ENCODE measurements at places on chromosomes 12 and 14.

- no peak for DNase-seq
Measured at GRCh38 chr12:48331399-48331798, 19.3 kb downstream of the ZNF641 start.

DNA sequence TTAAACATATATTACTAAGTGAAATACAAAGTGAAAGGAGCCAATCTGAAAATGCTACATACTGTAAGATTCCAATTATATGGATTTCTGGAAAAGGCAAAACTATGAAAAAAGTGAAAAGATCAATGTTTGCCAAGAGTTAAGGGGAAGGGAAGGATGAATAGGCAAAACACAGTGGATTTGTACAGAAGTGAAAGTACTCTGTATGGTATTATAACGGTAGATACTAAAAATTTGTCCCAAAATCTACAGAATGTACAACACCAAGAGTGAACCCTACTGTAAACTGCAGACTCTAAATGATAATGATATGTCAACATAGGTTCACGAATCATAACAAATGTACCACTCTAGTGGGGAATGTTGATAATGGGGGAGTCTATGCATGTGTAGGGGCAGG, 17.8 kb downstream of the EEA1 start:
- DNase-seq = no peak

GRCh38 chr14:100015251-100015655, 50.0 kb upstream of the EVL start:
- DNase-seq = no peak

DNA sequence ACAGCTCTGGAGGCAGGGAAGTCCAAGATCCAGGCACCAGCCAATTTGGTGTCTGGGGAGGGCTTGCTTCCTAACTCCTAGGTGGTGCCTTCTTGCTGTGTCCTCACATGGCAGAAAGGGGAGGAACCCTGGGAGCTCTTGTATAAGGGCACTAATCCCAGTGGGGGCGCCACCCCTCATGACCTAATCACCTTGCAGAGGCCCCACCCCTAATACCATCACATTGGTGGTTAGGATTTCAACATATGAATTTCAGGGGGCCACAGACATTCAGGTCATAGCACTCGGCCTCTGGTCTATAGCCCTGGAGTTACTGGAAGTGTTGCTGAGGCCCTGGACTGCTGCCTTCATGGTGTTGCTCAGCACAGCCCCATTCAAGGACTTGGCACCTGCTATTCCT, 14.6 kb downstream of the PSMD9 start:
- DNase-seq = no peak

- no peak for DNase-seq
Measured at GRCh38 chr12:2537868-2538541, 256.8 kb upstream of the FKBP4 start.

- DNase-seq = no peak
Measured at GRCh38 chr14:42929806-42930480, 1323.3 kb downstream of the LRFN5 start.

DNA sequence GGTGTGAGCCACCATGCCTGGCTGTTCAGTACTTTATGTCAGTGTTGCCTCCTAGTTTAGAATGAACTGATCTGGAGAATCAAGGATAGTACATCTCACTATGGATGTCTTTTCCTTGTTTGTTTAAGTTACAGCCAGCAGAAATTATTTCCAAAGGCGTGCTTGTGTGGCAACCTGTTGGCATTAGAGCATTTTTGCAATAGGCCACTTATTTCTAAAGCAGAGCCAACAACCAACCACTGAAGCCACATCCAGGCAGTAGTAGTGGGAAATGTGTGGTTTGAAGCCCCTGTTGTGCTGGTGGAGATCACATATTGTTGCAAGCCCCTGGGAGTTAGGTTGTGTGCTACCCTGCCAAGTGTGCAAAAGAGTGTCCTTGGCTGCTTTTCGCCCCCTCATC, 3.7 kb downstream of the ANO6 start:
- no peak for DNase-seq

DNA sequence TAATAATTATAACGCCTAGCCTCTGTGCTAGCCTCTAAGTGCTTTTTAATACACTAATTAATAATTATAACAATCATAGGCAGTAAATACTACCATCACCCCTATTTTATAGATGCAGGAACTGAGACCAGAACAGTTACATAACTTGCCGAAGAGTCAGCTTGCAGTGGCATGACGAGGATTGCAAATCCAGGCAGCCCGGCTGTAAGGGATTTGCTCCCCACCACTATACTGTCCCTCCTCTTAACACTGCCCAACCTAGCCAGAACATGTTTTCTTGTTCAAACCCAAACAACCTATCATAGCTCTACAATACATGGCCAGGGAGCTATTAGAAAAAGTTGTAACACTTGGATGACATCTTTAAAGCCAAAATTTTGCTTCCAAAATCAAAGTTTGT, 33.9 kb upstream of the VASH1 start:
- no peak for DNase-seq

- no peak for DNase-seq
Measured at GRCh38 chr12:103093499-103094106, 136.1 kb downstream of the ASCL1 start.

DNA sequence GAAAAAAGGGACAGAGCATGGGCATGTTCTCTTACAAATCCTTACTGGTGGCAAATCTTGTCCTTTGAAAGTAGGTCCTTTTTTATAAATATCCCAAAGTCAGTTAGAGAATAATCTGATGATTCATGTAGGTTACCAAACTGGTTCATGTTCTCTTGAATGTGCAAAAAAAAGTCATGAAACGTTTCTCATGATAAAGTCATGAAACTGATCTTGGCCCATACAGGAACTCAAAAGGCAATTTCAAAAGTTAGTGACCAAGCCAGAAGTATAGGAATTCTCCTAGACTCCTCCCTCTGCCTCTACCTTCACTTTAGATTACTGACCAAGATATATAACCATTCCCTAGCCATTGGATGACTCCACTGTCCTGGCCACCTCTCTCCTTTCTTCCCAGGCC, 27.3 kb upstream of the SPTSSA start:
- no peak for DNase-seq

DNA sequence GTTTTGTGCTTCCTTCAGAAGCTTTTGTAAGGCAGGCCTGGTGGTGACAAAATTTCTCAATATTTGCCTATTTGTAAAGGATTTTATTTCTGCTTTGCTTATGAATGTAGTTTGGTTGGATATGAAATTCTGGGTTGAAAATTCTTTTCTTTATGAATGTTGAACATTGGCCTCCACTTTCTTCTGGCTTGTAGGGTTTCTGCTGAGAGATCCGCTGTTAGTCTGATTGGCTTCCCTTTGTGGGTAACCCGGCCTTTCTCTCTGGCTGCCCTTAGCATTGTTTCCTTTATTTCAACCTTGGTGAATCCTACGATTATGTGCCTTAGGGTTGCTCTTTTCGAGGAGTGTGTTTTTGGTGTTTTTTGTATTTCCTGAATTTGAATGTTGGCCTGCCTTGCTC, 58.2 kb downstream of the NUBPL start:
- no peak for DNase-seq

Measured in RWPE1 (cell line).